ENCODE measurements at places on chromosomes 5 and 9.

DNA sequence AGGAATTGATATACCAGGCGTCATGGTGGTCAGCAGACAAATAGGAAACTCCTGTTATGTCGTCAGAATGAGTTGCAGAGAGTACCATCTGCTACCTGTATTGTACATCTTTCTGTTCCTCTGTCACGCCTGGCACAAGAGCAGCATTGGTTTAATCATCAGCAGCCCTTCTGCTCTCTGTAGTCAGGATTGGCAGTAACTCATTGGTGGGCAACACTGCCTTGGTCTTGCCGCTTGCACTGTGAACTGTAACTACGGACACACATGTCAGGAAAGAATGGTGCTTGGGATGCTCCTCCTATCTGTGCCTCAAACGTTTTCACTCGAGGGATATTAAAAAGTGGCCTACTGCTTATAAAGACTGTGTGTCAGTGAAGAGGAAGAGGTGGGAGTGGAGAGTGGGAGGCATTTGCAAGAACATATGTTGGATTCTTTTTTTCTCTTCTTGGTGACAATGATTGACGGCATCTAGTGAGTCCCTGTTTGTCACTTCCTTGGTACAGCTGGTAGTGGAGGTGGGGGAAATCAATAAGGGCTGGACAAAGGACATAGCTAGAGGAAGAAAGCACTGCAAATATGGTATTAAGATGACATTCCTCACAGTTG, 76.6 kb downstream of the F2RL2 start:
- DNase-seq = no peak

DNA sequence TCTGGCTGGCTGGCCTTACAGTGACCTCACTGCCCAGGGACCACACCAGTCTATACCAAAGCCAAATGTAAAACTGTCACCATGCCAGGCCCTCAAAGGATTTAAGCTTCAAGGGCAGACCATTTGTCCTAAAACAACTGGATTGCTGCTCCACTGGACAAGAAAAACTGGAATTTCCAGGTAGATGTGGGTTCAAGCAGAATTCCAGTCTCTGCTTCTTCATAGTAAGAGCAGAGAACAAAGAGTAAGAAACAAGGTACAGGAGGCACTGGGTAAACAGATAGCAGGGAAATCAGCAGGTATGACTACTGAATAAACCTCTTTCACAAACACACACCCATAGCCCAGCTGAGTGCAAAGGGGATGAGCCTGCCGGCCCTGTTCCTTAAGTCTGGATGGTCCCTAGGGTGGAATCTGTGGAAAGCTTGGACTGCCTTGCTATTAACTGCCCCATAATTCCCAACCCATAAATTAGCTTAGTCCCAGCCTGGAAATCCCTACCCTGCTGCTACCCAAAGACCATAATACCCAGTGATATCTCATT, 5.5 kb downstream of the B4GALT1 start:
- DNase-seq = no peak

GRCh38 chr5:125700380-125700861, 722.8 kb upstream of the GRAMD2B start:
- no peak for DNase-seq

- no peak for DNase-seq
Observed at GRCh38 chr5:20359377-20359776, 371.4 kb upstream of the CDH18 start.

DNA sequence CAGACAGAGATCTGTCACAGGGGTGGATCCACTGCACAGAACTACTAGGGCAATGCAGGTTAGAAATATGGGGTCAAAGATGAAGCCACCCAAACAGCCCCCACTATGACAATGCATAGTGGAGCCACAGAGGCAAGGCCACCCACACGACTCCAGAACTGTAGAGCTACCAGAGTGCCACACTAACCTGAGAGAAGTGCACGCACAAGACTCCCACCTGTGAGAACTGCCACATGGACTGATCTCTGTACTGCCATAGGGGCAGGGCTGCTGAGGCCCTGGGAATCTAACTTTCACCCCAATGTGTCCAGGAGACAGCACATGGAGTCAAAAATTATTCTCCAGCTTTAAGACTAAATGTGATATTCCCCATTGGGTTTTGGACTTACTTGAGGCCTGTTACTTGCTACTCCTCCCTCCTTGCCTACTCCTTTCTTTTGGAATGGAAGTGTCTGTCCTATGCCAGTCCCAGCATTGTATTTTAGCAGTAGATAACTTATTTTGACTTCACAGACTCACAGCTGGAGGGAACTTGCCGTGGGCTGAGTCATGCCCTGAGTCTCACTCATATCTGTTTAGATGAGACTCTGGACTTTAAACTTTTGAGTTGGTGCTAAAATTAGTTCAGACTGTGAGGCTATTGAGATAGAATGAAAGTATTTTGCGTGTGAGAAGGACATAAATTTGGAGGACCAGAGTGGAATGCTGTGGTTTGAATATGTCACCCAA, 853.3 kb downstream of the MAT2B start:
- no peak for DNase-seq

- no peak for DNase-seq
Observed at GRCh38 chr5:142770650-142771609, 753 bp downstream of the ARHGAP26 start.

GRCh38 chr9:29844251-29844650, 2271.0 kb upstream of the C9orf72 start:
- DNase-seq = no peak

- no peak for DNase-seq
Observed at GRCh38 chr9:82968816-82969215, 94.1 kb downstream of the RASEF start.

- DNase-seq = no peak
Observed at GRCh38 chr9:82382887-82383616, 394.5 kb downstream of the SPATA31D1 start.

GRCh38 chr5:132674671-132675506, 1.1 kb downstream of the IL4 start:
- peak; percentile 81 for DNase-seq
